ENCODE measurements at places on chromosomes 5 and 9. TPM values are rescaled to one million over a fixed set of nuclear protein-coding genes. Genes with fewer than 3 reads are reported as not detected.

The IRX4 gene
- total RNA-seq = not detected

The CER1 gene
- total RNA-seq = 0.47 TPM

DNA sequence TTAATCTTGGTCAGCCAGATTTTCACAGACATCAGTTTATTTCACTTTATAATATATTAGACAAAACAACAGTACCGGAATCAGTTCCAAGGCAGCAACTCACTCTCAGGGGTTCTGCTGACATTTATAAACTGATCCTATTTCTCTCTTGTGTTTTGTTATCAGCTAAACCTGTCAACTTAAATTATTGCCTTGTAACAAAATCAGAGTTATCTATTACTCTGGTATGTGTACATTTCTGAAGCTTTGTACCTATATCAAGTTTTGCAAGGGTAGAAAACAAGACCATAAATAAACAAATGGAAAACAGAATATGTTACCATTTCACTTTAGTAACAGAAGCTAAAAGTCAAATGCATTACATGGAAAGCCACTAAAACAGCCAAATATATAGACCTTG is 122.1 kb downstream of the SIL1 start:
- DNase-seq = no peak

- DNase-seq = no peak
Measured at GRCh38 chr5:163670036-163670435, 164.6 kb downstream of the MAT2B start.

DNA sequence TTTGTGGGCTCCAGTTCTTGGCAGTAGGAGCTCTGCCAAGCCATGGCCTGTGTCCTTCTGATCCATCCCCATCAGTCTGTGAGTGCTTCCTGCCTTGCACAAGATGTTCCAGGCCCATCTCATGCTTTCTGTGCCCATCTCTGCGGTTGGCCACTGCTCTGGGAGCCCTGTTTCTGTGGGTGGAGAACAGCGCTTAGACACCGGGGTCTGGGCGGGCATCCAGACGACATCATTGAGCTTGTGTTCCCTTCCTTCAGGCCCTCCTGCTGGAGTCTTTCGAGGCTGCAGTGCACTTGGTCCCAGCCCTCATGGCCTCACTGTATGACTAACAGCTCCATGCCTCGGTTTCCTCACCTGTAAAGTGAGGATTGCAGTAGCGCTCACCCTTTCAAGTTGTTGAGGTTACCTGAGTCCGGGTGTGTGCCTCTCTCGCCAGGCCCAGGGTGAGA is 14.9 kb upstream of the CARD19 start:
- no peak for DNase-seq

GRCh38 chr5:167871091-167871490 is 420.4 kb upstream of the WWC1 start:
- no peak for DNase-seq

Measured in dorsolateral prefrontal cortex (tissue), 122 donors.